ENCODE measurements at places on chromosomes 16 and 17. TPM values are rescaled to one million over a fixed set of nuclear protein-coding genes. Genes with fewer than 3 reads are reported as not detected.

The KRTAP9-4 gene
- not detected for total RNA-seq

DNA sequence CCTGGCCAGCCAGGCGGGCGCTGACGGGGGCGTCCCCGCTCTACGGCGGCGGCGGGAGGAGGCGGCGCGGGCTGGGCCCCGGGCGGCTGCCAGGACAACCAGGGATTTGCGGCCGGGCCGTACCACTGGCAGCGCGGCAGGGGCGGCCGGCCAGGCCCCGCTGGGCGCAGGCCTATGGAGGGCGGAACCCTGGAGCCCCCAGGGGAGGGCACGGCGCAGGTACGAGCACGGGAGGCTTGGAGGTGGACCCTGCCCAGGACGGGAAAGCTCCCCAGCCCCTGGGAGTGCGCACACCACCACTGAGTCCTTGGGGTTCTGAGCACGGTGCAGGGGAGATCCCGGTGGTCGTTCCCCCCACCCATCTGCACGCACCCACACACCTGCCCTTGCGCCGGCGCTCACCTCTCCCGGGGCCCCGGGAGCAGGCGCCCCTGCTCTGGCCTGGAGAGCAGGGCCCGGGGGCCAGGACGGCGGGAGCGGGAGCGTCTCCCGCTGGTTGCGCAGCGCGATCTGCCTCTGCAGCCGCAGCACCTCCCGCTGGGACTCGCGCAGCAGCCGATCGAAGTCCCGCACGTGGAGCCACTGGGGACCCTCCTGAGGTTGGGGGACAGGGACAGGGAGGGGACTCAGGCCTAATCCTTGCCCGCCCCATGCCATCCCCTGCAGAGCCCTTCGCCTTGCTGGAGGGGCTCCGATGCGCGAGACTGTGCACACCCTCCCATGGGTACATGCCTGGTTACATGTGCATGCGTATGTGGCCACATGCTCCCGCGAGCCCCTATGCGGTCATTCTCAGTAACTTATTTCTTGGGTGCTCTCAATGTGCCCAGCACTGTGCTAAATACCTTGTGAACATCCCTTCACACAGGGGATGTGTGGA, 3.9 kb downstream of the TSPOAP1 start:
- no peak for DNase-seq

- DNase-seq, result no peak
Observed at GRCh38 chr16:84704253-84704652, 4.5 kb downstream of the USP10 start.

GRCh38 chr16:64398793-64399192, 723.1 kb downstream of the CDH11 start:
- no peak for DNase-seq

DNA sequence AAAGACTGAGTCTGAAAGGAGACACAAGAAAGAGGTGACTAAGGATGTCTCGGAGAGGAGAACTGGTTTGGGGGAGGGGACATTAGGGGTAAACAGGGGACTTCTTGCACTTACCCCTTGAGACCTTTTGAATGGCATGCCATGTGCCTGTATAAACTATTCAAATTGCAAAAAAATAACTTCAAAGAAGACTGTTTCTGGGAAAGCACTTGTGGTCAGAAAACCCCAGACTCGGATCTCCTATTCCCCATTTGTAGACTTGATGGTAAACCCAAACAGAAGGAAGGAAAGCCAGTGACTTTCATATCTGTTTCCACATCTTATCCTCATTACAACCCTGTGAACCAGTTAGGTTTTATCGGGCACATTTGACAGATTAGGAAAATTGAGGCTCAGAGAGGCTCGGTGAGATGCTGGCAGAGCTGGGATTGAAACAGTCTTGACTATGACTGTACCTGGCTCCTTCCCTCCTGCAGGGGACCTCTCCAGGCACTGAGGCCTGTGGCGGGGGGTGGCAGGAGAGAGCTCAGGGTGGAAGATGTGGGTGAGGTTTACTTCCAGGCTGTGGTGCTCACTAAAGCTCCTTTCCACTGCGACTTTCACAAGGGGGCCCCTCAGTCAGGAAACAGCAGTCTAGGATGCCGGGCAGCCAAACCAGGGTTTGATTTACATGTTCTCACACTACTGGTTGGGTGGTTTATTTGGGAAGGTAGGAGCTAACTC, 30.5 kb upstream of the PLCG2 start:
- no peak for DNase-seq

DNA sequence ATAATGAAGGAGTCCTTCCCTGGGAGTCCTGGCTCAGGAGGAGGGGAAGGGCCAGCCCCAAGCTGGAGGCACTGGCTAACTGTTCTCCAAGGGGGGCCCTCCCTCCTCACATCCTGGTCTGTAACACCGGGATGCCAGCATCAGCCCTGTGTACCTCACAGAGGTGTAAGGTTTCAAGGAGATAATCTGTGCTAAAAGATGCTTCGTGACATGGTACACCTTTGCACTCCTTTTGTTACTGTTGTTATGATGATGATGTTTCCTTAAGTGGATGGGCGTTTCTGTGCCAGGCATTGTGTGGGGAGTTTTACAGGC, 236.7 kb upstream of the TNRC6C start:
- DNase-seq, result no peak

GRCh38 chr16:1458977-1459341, 14.6 kb upstream of the CCDC154 start:
- DNase-seq, result no peak

DNA sequence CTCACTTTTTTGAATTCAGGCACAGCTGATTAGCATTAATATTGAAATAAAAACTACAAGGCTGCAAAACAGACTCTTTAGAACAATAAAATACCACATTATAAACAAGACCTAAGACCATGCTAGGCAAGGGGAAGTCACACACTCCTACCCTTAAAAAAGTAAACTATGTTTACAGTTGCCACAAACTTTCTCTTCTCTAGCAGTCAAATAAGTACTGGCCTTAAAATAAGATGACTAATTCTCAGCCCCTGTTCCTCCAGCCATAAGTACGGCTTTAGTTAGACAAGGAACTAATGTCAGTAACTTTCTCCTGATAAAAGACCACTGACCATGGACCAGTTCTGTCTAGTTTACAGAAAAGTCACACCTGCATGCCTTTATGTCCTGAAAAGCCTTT, 19.5 kb upstream of the CPHXL start:
- DNase-seq, result no peak

DNA sequence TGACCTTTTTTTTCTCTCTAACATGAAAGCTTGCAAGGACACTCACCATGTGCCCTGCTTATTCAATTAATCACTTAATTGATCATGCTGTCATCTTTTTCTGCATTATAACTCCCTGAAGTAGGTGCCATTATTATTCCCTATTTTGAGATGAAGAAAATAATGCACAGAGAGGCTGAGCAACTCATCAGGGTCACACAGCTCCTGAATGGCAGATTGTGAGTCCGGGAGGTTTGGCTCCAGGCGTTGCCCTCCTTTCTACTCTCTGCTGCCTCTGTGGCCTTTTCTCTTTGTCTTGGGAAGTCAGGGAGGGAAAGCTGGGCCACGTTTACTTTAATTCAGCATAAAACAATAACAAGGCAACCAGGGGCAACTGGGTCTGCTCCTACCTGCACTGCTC, 17.2 kb upstream of the N4BP1 start:
- DNase-seq, result no peak

DNA sequence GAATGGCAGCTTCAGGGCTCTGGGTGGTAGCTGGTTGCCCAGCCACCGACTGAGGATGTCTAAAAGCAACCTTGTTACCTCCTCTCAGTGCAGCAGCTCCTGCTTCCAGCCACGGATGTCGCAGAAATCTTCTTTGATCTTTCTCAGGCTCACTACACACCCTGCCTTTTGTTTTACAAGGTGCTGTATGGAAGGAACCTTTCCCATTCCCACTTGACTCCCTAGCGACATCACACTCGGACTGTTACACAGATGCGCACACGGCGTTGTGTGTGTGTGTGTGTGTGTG, 135.8 kb upstream of the CPHXL start:
- DNase-seq, result no peak

- DNase-seq, result no peak
Observed at GRCh38 chr17:66849851-66850580, 15.1 kb downstream of the CACNG5 start.

DNA sequence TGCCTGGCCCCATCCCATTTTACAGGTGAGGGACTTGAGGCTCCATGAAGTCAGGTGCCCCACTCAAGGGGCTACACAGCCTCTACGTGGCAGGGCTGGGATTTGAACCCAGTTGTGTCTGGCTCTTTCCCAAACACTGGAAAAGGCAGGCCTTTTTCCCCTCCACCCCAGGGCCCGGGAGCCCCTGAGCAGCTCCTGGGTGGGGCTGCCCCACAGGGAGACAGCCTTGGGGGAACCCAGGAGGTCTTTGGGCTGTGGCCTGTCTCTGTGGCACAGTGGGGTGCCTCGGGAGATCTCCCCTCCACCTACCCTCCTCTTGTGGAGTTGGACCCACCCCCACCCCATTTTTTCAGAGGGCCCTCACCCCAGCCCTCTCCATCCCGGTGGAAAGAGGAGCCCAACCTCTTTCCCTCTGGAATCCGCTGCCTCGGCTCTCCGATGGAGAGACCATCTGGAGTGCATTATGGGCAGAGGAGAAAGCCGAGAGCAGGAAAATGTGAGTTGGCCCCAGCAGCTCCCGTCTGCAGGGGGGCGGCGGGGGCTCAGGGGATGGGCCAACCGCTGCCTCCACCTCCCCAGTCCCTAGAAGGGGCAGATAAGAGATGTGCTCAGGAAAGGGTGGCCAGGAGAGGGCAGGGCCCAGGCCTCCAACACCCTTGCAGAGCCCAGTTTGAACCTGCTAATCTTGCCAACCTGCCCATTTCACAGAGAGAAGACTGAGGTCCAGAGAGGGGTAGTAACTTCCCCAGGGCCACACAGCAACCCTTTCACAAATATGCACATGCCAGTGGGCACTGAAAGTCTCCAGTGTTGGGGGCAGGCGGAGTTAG, 15.4 kb upstream of the TMEM92 start:
- DNase-seq, result no peak

Measured in left colon (tissue), 2 donors.